ENCODE measurements at places on chromosomes 6 and 20.

GRCh38 chr6:104381907-104382306, 477.8 kb downstream of the HACE1 start:
- no peak for DNase-seq

- DNase-seq: no peak
These were observed 143.5 kb downstream of the ANKRD60 start for GRCh38 chr20:58084966-58085365.

- no peak for DNase-seq
These were observed 150.7 kb downstream of the PKHD1 start for GRCh38 chr6:51936531-51937290.

GRCh38 chr6:43146709-43147688, 24.1 kb upstream of the SRF start:
- no peak for DNase-seq

- no peak for DNase-seq
These were observed 237.4 kb upstream of the GMDS start for GRCh38 chr6:2482773-2483172.

DNA sequence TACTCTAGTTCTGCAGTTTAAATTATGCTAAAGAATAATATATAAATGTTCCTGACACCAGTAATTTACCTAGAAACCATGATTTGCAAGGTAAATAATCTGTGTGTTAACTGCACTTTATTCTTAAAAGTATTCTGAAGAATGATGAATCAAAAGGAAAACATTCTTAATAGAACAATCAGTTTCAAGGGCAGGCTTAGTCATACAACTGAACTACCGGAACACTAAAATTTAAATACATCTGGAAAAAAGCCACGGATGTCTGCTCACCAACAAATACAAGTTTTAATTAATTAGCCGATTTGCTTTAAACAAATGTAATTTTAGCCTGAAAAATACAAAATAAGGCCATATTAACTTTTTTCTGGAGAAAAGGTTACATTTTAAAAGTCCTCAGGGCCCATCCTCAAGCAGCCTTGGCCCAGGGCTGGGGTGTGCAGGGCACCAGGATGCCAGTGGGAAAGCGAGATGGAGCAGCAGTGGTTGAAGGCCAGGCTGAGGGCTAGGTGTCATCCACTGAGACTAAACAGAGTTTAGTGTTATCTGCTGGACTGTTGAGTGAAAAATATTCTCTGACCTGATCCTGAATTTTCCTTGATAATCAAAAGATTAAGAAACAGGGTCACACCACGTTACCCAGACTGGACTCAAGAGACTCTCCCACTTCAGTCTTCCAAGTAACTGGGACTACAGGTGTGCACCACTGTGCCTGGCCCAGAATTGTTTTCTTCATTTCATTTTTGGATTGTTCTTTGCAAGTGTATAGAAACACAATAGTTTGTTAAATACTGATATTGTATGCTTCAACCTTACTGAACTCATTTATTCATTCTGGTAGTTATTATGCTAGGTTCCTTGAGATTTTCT, 88.2 kb upstream of the DST start:
- DNase-seq: no peak

DNA sequence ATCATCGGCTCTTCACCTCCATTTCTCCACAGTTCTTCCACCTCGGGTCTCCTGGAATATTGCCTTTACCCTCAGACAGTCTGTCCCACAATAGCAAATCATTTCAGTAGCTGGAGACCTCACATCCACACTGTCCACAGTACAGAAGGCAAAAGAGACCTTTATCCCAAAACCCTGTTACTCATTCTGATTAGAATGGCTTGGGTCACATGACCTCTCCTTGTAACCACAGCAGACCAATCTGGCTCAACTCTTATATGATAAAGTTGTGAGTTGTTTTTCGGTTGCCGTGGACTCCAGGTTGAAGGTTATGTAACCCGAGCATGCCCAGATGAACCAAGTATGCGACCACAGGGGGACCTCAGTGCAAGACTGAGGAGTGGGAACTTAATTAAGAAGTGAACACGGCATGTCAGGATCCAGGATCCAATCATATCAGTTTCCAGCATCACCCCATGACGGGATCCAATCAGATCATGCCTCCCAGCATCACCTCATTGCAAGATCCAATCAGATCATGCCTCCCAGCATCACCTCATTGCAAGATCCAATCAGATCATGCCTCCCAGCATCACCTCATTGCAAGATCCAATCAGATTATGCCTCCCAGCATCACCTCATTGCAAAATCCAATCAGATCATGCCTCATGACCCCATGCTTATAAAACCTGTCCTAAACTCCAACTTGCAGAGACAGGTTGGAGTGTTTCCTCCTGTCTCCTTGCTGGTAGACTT, 68.7 kb downstream of the LY86 start:
- DNase-seq: no peak

DNA sequence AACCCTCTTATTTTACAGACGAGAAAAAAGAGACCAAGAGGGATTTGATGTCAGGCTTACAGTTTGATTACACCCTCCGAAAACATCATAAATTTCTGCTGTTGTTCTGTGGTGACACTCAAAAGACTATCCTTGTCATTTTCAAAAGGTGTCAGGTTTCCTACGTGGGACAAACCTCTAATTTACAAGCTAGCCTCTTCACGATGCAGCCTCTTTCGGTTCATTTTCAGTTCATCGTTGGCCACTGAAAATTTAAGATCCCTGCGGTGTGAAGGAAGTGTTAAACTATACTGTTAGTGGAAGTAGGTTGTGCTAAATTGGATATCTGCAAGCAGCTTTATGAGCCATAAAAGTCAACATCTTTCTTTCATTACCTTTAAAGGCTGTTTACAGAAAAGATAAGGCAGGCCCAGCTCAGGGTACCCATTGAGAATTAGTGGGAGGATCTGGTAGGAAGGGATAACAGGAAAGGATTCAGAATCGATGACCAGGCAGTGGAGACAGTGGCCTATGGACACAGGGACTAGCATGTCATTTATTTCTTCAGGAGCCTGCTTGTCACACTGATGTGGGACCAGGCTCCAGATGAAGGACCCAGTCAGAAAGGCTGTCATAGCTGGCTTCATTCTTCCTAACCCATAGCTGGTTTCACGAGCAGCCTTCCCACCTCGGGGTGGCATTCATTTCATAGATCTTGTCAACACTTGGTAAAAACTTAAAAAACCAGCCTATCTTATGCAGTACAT, 329.1 kb upstream of the SOX4 start:
- DNase-seq: no peak

GRCh38 chr20:61699495-61700374, 365.9 kb downstream of the TAF4 start:
- DNase-seq: no peak

DNA sequence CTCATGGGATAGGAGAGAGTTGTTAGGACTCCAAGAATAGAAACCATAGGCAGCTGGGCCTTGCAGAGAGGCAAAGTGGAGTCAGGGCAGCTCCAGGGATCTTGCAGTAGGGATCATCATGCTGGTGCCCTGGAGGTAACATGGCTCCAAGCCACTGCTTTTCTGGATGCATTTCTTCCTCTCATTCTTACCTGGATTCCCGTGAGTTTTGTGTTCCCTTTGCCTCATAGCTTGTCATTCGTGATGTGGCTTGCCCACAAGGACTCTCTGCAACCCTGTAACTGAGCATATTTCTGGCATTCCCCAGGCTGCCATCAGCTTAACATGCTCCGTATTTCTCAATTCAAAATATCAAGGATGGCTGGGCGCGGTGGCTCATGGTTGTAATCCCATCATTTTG, 5.3 kb downstream of the NHLRC1 start:
- no peak for DNase-seq

GRCh38 chr6:14544666-14545065, 427.1 kb downstream of the CD83 start:
- DNase-seq: no peak

GRCh38 chr20:13822459-13822858, 37.6 kb downstream of the NDUFAF5 start:
- DNase-seq: no peak

- no peak for DNase-seq
These were observed 104.7 kb upstream of the SGK1 start for GRCh38 chr6:134422426-134423231.

DNA sequence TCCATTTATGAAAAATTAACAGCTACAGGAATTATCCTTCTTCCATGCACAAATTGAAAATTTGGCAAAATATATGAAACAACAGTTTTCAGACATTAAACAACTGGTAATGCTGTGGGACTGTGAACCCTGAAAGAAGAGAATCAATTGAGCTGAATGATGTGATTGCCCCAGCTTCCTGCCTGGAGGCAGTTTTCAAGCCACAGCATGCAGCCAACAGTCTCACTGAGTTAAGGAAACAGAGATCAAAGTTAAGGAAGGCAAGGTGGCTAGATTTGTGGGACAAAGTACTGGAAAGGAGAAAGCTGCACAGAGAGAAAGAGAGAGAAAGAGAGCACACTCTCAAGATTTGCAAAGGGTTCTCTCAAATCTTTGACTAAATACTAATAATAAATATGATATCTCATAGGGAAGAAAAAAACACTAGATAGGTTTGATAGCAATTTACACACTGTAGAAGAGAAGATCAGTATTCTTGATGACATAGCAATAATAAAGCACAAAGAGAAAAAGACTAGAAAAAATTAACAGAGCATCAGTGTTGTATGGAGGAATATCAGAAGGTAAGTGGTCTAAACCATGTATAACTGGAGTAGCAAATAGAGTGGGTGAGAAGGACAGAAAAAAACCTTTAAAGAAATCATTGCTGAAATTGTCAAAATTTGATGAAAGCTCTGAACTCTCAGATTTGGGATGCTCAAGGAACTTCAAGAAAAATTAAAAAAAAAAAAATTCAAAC, 70.1 kb upstream of the CNKSR3 start:
- no peak for DNase-seq

- DNase-seq: no peak
These were observed 53.3 kb downstream of the SYNDIG1 start for GRCh38 chr20:24522452-24523330.

GRCh38 chr6:89999154-89999553, 104.9 kb downstream of the GJA10 start:
- DNase-seq: no peak

DNA sequence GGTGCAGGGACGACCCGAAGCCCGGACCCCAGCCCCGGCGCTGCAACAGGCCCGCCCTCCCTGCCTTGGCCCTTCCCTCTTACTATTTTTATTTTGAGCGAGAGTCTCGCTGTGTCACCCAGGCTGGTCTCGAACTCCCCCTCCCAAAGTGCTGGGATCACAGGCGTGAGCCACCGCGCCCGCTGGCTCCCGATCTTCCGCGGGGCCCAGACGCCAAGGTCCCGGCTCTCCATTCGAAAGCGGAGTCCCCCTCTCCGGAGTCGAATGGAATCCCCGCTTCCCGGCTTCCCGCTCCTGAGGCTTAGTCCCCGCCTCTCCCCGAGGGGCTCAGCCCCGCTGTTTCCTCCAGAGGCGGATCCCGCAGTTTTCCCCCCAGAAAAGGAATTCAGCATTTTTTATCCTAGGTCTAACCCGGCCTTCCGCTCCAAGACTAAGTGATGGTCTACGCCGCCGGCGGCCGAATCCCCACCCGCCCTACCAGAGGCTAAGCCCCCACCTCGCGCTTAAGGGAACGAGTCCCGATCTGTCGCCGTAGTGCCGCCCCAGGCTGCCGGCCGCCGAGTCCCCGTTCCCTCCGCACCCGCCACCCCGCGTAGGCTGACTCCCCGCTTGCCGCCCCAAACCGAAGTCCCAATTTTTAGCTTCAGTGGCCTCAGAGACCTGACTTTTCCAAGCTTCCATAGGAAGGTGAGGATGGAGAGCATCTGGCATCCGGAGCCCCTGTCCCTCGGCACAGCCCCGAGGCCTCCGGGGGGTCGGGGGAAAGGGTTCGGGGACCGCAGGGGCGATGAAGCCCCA, 11.5 kb upstream of the TMC2 start:
- DNase-seq: peak; percentile 36

- no peak for DNase-seq
These were observed 108.6 kb downstream of the NRN1 start for GRCh38 chr6:5898102-5898501.

DNA sequence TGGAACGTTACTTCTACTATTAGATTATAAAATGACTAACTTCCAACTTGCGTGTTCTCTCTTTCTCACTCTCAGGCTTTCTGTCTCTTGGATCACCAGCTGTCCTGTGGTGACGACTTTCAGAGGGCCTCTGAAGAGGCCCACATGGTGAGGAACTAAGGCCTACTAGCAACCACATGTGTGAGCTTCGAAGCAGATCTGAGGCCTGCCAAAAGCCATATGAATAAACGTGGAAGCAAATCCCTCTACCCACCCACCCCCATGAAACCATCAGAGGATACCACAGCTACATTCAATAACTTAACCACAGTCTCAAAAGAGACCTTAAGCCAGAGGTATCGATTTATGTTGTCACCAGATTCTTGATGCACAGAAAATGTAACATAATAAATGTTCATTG, 13.5 kb upstream of the BMP5 start:
- no peak for DNase-seq

DNA sequence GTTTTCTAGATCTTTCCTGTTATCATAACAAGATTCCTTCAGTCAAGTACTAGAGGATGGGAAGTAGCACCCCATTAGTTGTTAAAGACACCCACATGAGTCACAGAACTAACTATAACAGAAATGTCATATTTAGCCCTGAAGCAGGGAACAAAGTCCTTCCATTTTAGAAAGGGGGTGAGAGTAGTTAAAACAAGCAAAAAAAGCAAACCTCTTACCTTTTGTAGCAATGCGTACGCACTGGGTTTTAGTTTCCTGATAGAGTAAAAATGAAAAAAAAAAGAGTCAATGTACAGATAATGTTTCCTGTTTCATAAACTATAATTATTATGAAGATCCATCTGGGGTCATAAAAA, 163.7 kb upstream of the THEMIS start:
- no peak for DNase-seq

GRCh38 chr20:31661625-31662371, 24.1 kb downstream of the COX4I2 start:
- peak; percentile 68 for DNase-seq

GRCh38 chr6:167154291-167154690, 3.5 kb downstream of the GPR31 start:
- DNase-seq: no peak

- DNase-seq: no peak
These were observed 36.6 kb downstream of the AIG1 start for GRCh38 chr6:143097224-143097795.

- no peak for DNase-seq
These were observed 137.0 kb downstream of the KHDC1L start for GRCh38 chr6:73088138-73088813.

DNA sequence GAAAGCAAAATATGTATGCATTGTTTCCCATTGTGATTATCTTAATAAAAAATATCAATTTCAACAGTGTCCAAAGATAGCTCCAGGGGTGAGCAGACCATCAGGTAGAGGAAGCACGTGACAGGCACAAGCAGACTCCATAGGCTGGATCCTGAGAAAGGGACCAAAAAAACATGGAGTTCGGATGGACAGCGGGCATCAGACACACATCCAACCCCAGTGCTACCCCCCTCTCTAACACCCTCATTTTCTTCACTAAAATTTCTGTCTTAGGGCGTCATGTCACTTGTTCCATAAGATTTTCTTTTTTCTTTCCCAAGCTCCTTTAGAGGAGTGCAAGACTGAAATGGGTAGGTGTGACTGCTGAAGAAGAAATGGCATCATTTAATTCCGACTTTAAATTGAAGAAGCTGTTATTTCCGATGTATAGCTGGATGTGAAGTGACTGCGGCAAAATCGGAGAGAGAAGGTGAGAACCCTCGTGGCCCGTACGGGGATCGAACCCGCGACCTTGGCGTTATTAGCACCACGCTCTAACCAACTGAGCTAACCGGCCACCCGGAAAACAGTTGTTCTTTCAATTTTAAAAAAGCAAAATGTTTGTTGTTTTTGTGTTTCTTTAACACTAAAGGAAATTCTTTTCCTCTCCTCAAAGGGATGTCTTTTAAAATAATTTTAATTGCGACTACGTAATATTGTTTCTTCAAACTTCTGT, 10.3 kb upstream of the PRSS16 start:
- DNase-seq: peak; percentile 64

- peak; percentile 22 for DNase-seq
These were observed 24.4 kb downstream of the CNBD2 start for GRCh38 chr20:35992713-35993335.

Measured in activated T-cell treated with anti-CD3 and anti-CD28 coated beads for 48 hours (primary cell).